ENCODE measurements at places on chromosomes 5 and 9.

GRCh38 chr5:80339116-80339515 is 19.3 kb downstream of the SPZ1 start:
- no peak for DNase-seq

GRCh38 chr5:9467199-9468059 is 78.4 kb downstream of the SEMA5A start:
- no peak for DNase-seq

GRCh38 chr9:122393284-122393983 is 22.6 kb downstream of the PTGS1 start:
- DNase-seq, result no peak

- DNase-seq, result no peak
These were observed 26.5 kb downstream of the COL27A1 start for GRCh38 chr9:114181607-114182409.

DNA sequence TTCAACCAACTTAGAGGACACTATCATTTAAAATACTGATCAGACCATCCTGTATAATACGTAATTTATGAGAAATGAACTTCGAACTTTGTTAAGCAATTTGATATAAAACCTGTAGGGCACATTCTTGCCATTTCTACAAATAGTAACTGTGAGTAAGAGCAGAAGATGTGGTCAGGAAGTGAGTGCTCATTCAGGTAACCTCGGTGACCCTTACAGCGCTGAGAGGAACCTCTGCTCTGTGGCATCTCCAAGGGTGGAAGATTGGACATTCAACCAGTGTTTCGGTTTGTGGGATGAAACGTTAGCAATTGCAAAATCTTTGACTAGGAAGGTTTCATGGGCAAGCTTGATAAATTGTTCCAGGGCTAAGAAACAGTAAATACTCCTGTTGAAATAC is 194.8 kb upstream of the IRX2 start:
- peak; percentile 39 for DNase-seq

DNA sequence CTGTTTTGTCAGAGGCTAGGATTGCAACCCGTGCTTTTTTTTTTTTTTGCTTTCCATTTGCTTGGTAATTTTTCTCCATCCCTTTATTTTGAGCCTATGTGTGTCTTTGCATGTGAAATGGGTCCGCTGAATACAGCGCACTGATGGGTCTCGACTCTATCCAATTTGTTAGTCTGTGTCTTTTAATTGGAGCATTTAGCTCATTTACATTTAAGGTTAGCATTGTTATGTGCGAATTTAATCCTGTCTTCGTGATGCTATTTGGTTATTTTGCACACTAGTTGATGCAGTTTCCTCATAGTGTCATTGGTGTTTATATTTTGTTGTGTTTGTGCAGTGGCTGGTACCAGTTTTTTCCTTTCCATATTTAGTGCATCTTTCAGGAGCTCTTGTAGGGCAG is 36.2 kb upstream of the TAF11L2 start:
- no peak for DNase-seq

GRCh38 chr5:555058-555623 is 30.9 kb upstream of the SLC9A3 start:
- DNase-seq, result no peak

- DNase-seq, result no peak
These were observed 103.5 kb upstream of the ARRDC3 start for GRCh38 chr5:91486638-91487037.

GRCh38 chr5:140135127-140135526 is 9.4 kb downstream of the IGIP start:
- DNase-seq, result no peak

GRCh38 chr9:71766663-71767062 is 1.6 kb downstream of the CEMIP2 start:
- no peak for DNase-seq

DNA sequence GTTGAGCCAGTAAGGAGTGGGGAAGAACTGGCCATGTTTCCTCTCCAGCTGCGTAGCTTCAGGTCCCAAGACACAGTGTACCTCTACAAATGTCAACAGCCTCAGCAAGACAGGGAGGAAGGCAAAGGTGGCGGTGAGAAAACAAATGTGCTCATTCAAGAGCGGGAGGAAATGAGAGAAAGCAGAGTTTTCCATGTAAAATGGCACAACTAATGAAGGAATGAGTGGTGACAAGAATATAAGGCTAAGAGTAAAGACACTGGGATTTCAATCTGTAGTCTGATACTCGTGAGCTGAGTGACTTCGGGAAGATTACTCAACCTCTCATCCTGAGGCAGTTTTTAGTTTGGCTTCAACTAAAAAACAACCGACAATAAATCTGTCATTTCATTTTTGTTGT is 67.6 kb downstream of the DPYSL3 start:
- DNase-seq, result no peak

- DNase-seq, result no peak
These were observed 1023.4 kb downstream of the TLE4 start for GRCh38 chr9:80595192-80595591.

DNA sequence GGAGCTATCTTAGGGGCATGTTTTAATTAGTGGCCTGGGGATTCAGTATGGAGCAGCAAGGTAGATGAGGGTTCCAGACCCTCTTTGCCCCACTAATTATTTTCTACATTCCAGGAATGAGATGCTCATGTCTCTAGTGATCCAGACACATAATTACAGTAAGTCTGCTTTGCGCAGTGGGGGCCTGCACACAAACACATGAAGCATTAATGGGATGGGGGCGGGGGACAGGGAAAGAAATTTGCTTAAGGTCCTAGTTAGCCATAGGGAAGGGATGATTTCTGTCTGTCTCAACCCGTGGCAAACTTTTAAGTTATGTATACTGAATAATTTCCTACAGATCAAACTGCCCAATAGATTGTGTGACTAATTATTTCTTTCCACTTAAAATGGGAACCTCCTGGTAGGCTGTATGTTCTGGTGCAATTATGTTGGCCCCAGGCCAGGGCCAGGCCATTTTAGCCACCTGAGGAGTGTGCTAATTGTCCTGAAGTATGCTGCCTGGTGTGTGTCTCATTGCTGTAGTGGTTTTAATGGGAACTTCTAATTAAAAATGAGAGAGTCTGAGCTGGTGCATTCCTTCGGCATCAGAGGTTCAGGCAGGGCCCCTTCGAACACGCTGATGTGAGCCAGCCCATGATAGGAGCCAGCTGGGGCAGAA is 134.4 kb downstream of the PTTG1 start:
- DNase-seq, result no peak

DNA sequence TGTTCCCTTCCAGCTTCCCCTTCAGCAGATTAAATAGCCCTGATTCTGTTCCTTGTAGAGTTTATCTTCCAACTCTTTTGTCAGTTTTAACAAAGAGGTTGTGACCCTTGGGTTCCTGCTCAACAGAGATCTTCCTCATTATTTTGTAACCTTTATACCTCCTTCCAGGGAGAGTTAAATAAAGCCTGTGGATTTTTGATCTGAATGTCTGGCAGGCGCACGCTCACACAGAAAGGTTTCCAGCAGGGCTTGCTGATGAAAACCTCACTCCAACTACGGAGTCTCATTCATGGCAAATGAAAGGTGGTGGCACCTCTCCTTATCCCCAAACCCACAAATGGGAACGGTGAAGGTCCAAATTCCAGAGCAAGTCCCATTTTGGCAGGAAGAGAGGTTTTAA is 129.0 kb downstream of the SREK1 start:
- DNase-seq, result no peak

DNA sequence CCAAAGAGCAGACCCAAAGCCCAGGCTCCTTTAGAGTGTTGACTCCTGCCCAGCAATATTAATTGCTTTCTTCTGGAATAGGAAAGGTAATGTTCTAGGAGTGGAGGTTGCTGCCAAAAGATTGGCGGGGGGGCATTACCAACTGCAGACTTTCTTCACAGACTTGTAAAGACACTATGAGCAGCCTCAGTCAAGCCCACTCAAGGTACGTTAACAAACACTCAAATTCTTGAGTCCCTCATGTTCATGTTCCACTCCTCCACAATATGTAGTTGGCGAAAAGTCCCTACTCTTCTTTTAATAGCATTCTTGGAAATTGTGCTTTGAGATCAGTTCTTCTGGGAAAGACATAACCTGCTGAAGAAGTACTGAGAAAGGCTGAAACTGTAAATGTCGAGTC is 409.2 kb upstream of the KIF2A start:
- no peak for DNase-seq

- peak; percentile 59 for DNase-seq
These were observed 120.2 kb upstream of the GRHPR start for GRCh38 chr9:37302277-37302676.

DNA sequence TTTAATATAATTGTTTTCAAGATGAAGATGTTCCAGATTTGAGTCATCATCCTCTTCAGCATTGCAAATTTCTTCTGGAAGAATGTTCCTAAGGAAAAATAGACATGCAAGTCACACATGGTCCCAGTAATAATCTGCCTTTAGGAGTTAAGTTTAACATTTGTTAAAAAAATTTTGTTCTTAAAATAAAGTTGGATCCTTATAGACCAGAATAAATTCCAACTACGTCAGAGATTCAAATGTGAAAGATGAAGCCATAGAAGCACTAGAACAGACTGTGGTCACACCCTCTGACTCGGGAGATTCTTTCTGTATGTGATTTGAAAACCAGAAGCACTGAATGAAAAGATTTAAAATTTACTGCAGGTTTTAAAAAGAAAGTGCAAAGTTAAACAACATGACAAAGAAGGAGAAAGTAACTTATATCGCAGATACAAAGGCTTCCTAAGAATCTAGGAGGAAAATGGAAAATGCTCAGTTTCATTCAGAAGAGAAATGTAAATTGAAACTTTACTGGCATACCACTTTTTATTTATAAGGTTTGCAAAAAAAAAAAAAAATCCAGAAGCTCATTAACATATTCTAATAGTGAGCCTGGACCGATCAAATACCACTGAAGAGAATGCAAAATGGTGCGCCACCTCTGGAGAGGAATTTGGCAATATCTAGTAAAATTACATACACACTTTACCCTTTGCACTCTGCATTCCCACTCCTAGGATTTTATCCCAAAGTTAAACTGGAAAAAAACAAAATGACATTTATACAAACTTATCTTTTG is 14.3 kb upstream of the ASPN start:
- DNase-seq, result no peak

- DNase-seq, result no peak
These were observed 307.8 kb downstream of the ENC1 start for GRCh38 chr5:74332682-74333081.

DNA sequence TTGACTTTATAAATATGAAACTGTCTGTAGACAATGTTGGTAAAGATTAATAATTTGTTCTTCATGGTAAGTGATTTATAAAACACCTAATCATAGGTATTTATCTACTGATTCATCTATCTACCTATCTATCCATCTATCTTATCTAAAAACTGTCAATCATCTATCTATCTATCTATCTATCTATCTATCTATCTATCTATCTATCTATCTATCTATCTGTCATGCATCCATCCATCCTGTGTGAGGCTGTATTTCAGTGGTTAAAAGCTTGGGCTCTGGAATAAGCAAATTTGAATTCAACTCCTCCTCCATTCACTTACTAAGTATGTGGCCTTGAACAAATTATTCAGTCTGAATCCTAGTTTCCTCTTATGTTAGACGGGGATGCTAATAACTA is 161.9 kb upstream of the GNA14 start:
- DNase-seq, result no peak

- DNase-seq, result no peak
These were observed 1.4 kb downstream of the IL11RA start for GRCh38 chr9:34653151-34654072.

- no peak for DNase-seq
These were observed 33.0 kb upstream of the NCS1 start for GRCh38 chr9:130139251-130139650.

GRCh38 chr5:15731699-15732098 is 231.7 kb downstream of the FBXL7 start:
- no peak for DNase-seq

GRCh38 chr5:132766806-132767055 is 10.3 kb downstream of the SEPTIN8 start:
- DNase-seq, result no peak

DNA sequence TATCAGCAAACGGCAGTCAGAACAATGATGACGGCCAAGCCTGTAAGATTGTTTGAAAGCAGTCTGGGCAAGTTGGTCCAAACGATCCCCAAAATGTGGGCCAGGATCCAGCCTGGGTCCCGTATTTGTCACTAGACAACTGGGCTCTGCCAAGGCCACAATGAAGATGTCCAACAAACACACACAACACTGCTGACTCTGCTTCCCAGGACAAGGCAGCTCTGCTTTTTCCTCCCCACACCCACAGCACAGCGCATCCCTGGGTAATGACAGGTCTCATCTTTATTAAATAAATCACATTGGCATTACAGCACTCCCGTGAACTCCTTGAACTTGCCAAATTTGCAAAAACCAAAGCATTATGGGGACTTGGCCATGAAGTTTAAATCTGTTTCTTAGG is 424.1 kb upstream of the ACTBL2 start:
- DNase-seq, result no peak

DNA sequence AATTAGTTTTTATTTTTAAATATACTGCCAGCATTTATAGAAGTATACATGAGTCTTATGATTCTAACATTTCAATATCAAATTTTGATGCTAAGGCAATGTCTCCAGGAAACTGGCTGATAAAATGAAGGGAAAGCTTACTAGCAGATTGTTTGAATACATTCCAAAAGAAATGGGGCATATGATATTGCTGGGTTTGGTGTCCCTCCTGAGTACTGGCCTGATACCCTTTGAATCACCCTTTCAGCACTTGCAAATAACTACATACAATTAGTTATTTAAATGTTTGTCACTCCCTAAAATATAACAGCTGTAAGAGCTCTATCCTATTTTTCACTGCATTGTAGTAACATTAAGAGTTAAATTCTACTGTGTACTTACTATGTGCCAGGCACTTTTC is 360.8 kb downstream of the HCN1 start:
- no peak for DNase-seq

DNA sequence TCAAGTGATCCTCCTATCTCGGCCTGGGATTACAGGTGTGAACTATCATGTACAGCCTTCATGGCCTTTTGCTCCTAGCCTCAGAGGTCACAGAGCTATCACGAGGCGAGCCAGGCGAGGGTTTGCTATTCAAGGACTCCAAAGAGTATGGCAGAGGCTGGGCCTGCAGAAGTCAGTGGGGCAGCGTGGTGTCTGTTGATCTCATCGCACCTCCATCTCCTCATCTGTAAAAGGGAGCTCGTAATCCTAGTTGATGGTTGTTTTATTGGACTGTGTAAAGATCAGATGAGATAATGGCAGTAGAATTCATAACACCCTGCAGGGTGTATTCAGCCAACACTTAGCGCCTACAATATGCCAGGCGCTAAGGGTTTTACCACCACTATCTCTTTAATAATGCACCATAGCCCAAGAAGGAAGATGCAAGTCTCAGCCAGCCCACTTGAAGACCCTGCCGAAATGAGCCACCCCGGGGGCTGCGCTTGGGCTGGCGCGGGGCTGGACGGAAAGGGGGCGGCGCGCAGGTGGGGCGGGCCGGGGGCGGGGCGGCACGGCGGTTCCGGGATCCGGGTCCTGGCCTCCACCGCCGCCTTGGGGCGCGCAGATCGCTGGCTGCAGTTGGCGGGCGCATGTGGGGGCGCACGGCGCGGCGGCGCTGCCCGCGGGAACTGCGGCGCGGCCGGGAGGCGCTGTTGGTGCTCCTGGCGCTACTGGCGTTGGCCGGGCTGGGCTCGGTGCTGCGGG is at the start of gene GALNT12:
TSS of gene GALNT12 (plus strand) at position 601 of the 744 bp plus-strand sequence. CDS start at position 630, 29 bp downstream.
- no peak for DNase-seq
